ENCODE measurements at places on chromosomes 12 and 14.

DNA sequence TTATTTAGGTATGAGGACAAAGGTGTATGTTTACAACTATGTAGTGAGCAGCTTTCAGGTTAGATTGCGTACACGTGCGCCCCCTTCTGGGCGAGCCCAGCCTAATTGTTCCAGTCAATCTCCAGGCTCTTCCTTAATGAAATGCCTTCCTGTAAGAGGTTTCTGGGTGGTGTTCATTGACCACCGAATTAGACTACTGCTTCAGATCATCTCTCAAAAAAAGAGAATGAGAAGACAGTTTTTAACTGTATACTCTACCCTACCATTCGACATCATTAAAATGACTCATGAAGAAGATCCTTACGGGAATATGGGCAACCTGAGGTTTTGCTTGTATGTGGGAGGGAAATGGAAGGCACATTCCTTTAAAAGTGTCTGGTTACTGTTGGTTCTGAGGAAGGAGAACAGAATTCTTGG lies 2.1 kb downstream of the LUM start:
- peak; percentile 51 for DNase-seq

- no peak for DNase-seq
These were observed 279.1 kb upstream of the NOS1 start for GRCh38 chr12:117640511-117640910.

DNA sequence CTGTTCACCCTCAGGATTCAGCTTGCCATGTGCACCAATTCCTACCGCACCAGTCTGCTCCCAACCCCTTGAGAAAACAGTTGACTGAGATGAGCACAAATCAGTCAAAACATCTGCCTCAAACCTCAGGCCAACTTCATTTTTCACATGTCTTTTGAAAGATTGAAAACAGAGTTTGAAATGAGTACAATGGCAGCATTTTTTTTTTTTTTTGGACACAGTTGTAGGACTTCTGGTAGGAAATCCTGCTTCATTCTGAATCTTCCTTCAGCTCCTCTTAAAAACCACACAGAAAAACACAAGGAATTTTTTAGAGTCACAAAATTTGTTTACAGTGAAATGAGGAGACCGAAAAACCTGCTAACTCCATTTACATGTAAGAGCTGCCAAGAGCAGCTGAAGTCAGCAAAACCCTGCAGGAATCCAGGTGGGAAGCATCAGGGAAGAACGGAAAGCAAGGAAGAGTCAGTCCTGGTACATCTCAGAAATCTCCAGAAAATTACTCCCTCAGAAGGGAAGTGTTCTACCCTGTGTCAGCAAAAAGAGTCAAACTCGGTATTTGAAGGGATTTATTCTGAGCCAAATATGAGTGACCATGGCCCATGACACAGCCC lies 100.3 kb upstream of the TMTC1 start:
- DNase-seq = no peak

GRCh38 chr14:61540931-61541330 lies 154.4 kb upstream of the HIF1A start:
- DNase-seq = no peak

DNA sequence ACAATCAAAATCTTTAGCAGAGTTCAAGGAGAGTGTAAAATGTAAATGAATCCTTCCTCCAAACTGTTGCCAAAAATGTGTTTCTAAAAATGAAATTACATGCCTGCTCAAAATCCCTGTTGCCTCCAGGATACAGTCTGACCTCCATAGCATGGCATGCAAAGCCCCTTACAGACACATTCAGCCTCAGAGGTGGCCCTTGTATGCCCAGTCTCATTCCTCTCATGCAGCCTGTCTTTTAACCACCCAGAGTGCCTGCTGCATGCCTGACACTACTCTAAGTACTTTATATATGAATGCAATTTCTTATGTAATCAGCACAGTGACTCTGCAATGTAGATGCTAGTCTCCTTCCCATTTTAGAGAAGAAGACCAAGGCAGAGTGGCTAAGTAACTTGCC lies 24.4 kb upstream of the PTPRQ start:
- DNase-seq = no peak

DNA sequence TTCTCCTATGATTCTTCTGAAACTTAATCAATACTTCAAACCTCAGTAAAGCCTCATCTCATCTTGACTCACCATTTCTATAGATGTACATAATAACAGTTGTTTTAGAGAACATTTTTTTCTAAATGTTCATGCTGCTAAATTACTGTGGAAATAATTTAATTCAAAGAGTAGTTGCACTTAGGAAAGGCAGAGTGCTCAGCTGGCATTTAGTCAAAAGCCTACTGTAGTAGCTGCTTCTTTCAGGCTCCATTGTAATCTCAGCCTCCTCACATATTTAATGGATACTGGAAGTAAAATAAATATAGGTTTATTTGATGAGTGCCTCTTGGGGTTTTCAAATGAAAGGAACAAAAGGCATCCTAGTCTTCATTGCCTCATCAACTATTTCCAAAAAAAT lies 325.0 kb downstream of the CCER1 start:
- DNase-seq = no peak

DNA sequence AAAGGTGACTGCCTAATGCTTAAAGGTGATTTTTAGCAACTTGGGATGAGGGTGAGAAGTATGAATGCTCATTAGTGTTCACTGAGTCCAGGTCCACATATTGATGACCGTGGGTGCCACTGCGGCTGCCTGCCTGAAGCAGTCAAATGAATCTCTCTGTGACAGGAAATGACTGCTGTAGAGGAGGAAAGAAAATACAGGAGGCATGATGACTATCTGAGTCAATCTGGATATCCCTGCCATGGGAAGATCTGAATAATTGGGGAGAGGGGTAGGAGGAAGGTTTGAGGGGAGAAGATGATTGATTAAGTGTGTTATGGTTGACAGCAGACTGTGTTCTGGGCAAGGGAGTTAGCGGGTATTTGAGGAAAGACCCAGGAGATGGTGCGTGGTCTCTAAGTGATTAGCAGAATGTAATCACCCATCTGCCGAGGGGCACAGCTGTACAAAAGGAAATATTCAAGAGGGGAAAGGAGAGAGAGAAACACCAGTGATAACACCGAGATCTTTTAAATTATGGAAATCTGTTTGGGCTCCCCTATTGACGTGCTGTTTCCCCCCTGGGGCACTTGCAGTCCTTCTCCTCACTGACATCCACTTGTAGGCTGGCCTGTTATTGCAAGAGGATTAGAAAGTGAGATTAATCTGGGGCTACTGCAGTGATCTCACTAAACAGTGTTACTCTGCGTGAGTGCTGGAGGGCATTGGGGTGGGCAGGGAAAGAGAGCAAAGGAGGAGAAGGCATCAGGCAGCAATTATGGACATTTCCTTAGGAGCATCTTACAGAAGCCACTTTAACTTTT lies 97.7 kb downstream of the AKAP6 start:
- DNase-seq = no peak

- no peak for DNase-seq
These were observed 109.6 kb downstream of the DYRK2 start for GRCh38 chr12:67758119-67758518.

DNA sequence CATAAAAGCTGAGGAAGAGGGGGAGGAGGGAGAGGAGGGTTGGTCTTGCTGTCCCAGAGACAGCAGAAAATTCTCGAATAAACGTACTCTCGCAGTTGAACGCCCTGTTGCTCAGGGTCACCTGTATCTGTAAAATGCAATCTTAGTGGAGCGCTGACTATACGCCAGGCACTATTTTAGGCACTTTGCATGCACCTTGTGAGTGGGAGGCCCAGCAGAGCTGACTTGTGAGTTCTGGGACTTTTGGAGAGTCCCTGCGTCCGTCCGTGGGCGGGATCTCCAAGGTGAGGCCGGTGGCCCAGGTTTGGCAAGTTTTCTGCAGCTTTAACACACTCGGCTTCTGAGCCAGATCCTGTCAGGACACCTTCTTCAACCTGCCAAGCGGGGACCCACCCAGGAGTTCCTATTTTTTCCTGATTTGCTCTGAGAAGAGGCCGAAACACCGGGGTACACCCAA lies 32.5 kb upstream of the PLEKHG6 start:
- DNase-seq = no peak

DNA sequence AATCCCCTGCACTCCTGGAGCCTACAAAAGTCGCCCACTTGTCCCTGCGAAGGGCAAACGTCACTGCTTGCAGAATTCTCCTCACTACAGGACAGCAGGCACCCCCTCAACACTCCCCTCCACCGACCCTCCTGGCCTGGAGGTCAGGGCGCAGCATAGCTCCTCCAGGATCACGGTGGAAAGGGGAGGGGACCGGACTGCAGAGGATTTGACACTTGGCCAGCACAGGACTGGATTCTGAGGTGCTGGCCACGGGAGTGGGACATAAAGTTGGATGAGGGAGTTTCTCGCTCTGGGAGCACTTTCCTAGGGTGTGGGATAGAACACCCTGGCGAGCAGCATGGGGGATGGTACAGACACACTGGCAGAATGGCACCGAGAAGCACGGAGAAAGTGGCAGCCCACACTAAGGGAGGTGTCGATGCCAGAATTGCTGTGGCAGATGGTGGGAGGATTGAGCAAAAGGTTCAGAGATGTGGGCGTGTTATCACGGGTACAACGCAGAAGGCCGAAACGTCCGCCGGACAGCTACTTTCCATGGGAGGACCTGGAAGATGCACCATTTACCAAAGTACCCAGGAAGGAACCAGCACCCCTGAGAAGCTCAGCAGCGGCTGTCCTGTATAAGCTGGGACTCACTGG lies 51.4 kb upstream of the DIO3 start:
- no peak for DNase-seq

DNA sequence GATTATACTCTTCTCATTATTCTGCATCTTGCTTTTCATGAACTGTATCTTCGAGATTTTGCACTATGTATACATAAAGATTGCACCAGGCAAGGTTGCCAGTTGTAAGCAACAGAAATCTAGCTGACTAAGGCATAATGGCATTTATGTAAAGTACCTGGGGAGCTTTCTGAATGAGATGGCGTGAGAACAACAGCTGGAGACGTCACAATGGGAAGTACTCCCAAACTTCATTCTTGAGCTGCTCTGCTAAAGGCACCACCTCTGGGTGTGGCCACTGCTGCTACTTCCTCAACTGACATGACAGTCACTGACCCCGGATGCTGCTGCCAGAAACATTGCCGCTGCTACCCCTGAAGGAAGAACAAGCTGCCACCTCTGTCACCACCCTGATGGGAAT lies 220.7 kb downstream of the NOVA1 start:
- no peak for DNase-seq

GRCh38 chr12:120239776-120240494 lies 25.6 kb downstream of the PXN start:
- DNase-seq = no peak

DNA sequence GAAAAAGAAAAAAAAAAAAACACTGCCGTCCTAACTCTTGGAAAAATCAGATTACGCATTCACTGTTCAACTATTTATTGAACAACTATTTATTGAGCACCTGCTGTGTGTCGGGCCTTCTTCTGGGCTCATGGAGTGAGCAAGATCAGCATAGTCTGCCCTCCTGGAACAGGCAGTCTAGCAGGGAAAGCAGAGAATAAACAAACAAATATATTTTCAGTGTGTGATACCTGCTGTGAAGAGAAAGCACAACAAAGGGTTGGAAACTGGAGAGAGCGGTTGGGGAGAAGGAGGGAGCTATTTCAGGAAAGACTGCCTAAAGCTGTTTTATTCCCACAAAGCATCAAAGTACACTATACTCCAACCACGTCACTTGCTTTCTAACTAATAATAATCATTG lies 10.8 kb downstream of the PROX2 start:
- no peak for DNase-seq

GRCh38 chr12:49702676-49703215 lies 4.5 kb downstream of the FMNL3 start:
- no peak for DNase-seq

DNA sequence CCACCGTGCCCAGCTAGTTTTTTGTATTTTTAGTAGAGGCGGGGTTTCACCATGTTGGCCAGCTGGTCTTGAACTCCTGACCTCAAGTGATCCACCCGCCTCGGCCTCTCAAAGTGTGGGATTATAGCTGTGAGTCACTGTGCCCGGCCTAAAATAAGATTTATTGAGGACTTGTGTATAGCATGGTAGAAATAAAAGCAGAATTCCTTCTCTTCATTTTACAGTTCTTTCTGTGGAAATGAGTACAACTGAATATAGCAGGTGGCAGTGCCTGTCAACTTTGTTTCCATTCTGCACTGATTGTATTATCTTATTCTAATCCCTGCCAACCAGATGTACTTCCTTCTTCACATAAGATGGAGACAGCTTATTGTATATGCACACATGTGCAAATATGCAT lies 41.0 kb downstream of the DIP2B start:
- no peak for DNase-seq

- DNase-seq = no peak
These were observed 182.7 kb downstream of the PCNX1 start for GRCh38 chr14:71089971-71090370.

DNA sequence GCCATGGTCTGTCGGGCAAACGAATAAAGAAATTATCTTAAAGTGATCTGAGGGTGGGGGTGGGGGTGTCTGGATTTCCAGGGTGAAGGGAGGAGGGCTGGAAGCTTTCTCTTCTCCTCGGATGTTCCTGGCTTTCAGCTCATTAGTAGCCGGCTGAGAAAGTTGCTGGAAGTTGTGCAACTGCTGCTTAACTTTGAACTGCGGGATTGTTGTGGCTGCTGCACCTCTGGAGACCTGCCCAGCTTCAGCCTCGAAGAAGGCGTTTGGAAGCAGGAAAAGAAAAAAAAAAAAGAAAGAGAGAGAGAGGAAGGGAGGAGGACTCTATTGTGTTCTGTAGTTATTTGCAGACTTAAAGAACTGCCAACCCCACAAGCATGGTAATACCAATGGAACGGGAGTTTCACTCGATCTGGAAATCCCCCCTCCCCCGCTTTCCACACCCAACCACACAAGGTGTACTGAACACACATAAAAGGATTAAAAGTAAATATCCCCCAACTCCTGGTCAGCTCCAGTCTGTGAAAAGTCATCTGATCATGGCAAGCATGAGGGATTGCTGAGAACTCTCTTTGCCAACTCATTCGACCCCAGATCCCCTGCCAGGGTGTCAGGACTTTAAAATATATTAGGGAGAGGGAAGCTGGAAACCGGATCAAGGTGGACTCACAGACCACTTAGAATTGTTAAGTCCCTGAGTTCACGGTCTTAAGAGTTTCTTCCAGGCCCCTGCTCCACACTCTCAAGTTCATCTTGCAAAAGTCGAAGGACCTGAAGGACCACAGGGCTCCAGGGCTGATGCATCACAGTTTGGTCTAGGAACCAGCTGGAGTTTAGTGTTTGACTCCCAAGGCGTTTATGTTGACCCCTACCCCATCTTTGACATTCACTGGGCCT lies at the start of gene RASSF9:
RASSF9 (minus strand) TSS at position 213 of the 894 bp plus-strand sequence; CDS start at position 5, 208 bp downstream.
- no peak for DNase-seq

DNA sequence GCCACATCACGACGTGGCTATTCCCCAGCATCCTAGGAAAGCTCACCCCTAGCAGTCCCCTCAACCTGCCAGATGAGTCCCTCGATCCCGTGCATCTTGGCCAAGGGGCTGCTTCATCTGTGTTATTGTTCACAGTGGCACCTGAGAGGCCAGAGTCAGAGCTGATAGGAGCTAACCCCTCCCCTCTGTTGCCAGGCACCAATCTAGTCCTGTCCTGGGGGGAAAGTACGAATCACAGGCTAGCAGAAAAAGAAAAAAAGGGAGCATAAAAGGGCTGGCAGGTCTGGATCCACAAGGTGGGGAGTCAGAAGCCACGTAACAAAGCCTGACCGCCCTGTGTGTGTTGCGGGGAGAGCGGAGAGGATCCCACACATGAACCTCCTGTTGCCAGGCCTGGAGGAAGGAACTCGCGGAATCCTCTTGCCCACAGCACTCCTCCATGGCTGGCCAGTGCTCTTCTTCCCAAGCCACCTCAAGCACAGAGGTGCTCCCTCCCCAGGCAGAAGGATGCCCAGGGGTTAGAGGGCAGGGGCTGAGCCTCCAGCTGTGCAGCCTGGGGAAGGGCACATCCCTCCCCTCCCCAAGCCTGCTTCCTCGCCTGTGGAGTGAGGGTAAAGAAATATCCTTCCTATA lies 91.8 kb downstream of the ITPK1 start:
- no peak for DNase-seq

GRCh38 chr12:39402922-39403321 lies 40.0 kb downstream of the KIF21A start:
- no peak for DNase-seq
